Stimulated activated CD4-positive, alpha-beta T cell treated with anti-CD3 and anti-CD28 coated beads, Interleukin-2, amount 100 ng/mL, for 4 hours (primary cell): ENCODE measurements at places on chromosomes 13 and 19.

DNA sequence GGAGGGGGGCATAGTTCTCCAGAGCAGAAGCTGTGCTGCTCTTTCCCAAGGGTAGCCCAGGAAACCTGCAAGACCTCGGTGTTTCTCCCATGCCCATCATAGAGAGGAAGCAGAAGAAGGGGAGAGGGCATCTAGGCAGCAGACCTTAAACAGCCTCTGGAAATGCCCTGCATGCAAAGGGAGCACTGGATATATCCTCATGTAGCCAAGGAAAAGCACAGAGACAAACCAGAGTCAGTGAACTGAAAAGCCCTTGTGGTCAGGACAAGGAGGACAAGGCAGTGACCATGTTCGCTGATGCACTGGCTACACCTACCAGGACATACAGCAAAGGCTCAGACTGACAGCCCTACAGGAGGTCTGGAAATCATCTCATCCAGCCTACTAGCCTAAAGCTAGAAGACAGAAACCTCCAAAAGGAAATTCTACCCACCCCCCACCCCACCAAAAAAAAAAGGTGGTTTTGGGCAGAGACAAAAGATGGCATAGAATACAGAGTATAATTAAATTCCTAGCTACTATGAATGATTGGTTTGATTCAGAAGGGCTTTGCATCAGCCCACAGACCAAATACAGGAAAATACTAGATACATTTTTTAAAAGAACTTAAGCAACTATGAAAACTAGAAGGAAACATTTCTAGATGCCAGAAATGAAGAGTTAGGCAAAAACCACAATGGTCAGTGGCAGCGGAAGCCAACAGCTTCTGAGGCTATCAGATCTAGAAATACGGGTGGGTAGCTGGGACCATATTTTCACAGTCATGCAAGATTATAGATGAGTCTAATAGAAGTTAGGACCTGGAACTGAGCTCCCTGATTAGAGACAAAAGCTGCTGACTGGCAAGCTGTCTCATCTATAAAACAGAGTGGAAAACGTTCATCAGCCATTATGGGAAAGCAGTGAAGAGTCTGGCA lies 4.4 kb upstream of the TBC1D4 start:
- no peak for DNase-seq

DNA sequence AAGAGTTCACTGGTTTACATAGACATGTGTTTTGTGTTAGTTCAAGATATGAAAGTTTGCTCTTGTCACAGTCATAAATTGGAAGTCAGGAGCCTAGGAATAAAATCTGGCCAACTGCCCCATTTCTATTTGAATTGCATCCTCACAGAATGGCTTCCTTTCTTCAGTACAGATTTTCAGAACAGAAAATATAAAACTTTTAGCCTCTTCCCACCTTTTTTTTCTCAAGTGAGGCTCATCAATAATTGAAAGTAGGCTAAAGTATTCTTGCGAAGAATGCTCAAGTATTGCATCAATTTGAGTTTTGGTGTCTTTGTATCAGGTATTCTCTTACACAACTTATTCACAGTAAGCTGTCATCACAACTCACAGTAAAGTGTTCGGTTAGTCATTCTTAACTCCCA lies 802.7 kb downstream of the PCDH9 start:
- DNase-seq = no peak

GRCh38 chr13:108176685-108177274 lies 38.6 kb downstream of the LIG4 start:
- DNase-seq = peak; percentile 35

- peak; percentile 39 for DNase-seq
These were observed at the start of gene PRMT1 for GRCh38 chr19:49677231-49677900. Gene PRMT1, plus strand, starts transcription at chr19:49677271. Its CDS starts 10 bp downstream, at chr19:49677281.

- no peak for DNase-seq
These were observed 687 bp downstream of the KIR3DL2 start for GRCh38 chr19:54850930-54851329.

GRCh38 chr13:59345311-59345710 lies 818.4 kb downstream of the DIAPH3 start:
- no peak for DNase-seq

DNA sequence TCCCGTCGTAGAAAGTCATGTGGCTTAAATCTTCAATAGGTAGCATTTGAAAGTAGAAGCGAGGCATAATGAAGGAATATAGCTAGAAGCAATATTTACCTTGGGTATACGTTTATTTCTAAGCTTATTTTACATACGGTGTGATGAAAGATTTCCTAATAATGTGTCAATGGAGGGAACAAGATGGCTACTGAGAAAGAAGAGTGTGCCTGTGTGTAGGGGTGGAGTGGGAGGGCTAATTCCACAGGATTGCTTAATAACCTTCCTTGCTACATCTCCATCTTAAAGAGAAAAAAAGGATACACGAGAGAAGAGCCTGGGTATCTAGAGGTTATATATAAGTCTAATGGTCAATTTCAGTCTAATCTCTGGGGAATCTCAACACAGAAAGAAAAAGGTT lies 2.0 kb downstream of the SPART start:
- DNase-seq = no peak

DNA sequence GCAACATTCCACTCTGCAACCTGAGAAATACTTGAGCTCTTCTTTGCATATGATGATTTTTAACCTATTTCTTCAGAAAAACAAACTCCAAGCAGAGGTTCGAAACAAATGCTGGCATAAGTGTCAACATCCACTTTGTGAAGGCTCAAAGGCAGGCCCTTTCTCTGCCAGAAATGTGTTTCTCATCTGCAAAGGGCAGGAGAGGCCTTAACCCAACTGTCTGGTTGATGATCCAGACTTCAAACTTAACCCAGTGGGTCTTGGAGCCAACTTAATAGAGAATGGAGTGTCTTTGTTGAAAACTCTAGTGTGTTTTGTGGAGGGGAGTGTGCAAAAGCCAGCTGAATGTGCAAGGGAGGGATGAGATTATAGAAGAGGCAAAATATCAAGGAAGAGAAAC lies 28.3 kb upstream of the ZNF507 start:
- no peak for DNase-seq

- DNase-seq = peak; percentile 31
These were observed 37.7 kb downstream of the GSX1 start for GRCh38 chr13:27830010-27830409.

DNA sequence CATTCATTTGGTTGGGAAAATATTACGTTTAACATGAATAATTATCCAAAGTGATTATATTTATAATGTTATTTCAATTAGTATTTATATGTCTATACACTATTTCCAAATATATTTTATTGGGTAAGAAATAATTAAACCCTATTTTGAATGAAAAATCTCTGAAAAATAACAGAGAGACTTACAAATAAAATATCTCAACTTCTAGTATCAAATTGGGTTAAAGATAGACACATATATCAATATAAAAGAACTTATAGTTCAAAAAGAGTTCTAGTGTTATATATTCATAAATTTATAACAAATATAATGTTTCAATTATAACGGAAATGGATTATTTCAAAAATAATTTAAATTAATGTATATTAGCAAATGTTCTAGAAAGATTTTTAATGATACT lies 482.6 kb upstream of the PCDH20 start:
- DNase-seq = no peak

- no peak for DNase-seq
These were observed 261 bp downstream of the FARP1 start for GRCh38 chr13:98143157-98143553.

- no peak for DNase-seq
These were observed 47.5 kb downstream of the OXGR1 start for GRCh38 chr13:96946709-96947311.

- no peak for DNase-seq
These were observed 858 bp upstream of the PPP6R1 start for GRCh38 chr19:55259540-55260210.

GRCh38 chr13:111961236-111961635 lies 105.7 kb upstream of the SOX1 start:
- no peak for DNase-seq

- no peak for DNase-seq
These were observed 15.9 kb downstream of the BCAM start for GRCh38 chr19:44824761-44825160.

GRCh38 chr13:90197722-90198121 lies 1149.8 kb upstream of the MIR17HG start:
- no peak for DNase-seq

GRCh38 chr13:113855012-113855921 lies 8.6 kb downstream of the GAS6 start:
- no peak for DNase-seq

DNA sequence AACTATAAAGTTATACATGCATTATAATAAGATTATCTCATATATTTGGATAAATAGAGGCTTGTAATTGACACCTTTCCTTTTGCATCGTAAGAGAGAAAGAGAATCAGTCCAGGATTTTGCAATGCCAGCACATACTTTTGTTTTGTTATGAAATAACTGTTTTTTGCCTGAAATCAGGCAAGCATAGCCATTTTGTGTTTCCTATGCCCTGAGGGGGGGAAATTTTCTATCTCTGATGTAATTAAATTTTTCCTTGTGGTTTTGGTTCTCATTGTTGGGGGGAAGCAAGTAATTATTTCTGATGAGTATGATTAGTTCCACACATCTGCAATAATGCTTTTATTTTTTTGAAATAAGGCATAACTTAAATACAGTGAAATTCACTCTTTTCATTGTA lies 229.4 kb downstream of the NDFIP2 start:
- DNase-seq = no peak

DNA sequence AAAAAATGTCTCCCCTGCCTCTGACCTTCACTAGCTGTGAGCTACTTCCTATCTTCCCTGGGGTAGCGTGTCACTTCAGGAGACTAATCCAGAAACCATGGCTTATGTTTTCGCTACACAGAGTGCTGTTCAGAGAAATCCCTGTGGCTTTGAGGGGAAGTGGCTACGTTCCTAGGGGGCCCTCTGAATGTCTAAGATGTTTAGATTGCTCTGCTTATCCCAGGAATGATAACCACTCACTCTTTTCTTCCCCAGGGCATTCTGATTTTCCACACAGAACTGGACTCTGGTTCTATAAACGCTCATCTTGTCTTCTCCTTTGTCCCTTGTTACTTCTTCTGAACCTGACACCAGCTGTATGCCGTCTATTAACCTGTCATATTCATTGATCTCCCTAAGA lies 572.5 kb downstream of the OLFM4 start:
- DNase-seq = no peak
